GM12891 (cell line): ENCODE measurements at places on chromosomes 11 and 22.

GRCh38 chr11:117980720-117981119 lies 5.5 kb upstream of the IL10RA start:
- no peak for DNase-seq

GRCh38 chr11:65861165-65861505 lies 902 bp downstream of the MUS81 start:
- DNase-seq, result no peak

DNA sequence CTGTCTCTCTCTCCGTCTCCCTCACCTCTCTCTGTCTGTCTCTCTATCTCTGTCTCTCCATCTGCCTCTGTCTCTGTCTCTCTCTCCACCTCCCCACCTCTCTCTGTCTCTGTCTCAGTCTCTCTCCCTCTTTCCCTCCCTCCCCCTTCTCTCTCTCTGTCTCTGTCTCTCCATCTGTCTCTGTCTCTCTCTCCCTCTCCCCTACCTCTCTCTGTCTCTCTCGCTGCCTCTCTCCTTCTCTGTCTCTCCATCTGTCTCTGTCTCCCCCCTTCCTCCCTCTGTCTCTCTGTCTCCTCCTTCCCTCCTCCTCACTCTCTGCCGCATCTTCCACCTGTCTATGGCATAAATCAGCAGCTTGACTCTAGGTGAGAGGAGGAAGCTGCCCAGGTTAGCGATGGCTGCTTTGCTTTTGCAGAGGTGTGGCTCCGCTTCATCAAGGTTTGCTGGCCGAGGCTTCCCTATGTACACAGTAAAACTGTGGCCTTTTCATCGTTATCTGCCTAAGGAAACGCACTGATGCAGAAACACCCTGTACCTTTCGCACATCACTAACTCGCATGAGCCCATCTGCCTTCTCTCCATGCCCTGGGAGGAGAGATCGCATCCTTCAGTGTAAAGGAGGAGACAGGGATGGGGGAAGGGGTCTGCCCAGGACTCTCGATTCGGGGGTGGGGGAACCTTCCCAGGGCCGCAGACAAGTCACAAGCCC lies 44.5 kb downstream of the ANO1 start:
- DNase-seq, result no peak

GRCh38 chr11:44533921-44534711 lies 31.3 kb upstream of the CD82 start:
- no peak for DNase-seq

- DNase-seq, result no peak
Measured at GRCh38 chr11:130634961-130635473, 186.6 kb downstream of the ADAMTS15 start.

DNA sequence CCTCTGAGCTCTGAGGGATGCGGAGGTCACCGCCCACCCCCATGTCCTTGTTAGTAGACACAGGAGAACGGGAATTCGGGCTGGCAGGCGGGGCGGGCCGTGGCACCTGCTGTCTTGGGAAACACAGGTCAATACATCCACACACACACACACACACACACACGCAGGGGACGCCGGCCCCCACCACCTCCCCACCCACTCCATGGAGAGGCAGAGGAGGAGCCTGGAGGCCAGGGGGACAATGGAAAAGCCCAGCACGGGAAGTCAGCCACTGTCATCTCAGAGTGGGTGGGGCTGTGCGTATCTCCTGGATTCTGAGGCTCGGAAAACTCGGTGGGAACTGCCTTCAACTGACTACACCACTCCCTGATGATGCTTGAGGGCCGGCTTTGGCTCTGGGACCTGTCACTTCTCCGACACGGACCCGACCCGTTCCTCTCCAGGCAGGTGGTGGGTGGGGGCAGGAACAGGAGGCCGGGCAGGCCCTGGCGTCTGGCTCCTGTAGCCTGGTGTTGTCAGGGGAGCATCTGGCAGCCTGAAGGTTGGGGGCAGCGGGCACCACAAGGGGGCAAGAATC lies 18.5 kb upstream of the TMEM184B start:
- DNase-seq, result no peak

GRCh38 chr11:58625086-58625485 lies 2.6 kb downstream of the CNTF start:
- no peak for DNase-seq

DNA sequence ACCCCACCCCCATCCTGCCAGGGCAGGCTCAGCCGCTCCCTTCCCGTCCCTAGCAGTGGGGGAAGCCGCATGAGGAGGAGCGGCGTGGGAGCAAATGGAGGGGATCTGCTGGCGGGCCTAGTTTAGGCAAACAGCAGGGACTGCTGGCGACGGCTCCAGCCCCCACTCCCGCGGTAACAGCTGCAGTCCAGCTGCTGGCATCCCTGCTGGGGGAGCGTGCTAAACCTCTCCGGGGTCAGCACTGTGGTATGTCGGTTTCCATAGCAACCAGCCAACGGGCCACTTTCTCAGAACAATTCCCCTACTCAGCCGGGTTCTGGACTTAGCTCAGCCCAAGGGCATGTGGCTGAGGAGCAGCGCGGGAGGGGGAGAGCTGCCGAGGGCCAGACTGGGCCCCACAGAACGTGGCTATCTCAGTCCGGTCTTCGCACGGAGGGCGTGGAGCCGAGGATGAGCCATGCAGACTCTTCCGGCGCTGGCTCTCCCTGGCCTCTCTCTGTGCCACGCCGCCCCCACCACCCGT lies 98.8 kb downstream of the PKNOX2 start:
- no peak for DNase-seq

DNA sequence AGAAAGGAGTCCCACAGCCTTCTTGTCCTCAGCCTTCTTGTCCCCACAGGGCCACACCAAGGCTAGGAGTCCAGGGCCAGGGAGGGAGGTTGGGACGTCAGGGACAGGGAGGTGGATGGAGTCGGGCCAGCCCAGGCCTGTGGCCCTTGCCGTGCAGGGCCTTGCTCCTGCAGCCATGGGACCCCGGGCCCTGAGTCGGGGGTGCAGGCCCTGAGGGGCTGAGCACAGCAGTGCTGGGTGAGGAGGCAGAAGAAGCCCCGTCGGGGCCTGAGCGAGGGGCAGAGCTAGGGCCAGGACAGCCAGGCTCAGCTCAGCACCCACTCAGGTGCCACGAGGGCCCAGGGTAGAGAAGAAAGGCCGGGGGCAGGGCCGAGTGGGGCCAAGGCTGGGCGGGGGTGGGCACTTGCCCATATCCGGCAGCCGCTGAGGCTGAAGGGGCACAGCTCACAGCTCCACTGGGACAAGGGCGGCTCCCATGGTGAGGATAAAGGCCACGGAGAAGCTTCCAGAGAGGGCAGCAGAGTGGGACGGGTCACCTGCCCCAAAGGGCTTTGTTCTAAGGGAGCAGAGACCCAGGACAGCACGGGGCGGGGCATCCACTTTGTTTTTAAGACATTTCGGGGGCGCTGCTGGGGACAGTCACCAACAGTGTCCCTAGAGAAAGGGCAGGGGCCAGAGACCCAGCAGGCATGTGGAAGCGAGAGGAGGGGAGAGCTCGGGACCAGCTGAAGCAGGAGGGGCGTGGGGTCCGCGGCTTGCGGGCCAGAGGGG lies 3.6 kb downstream of the MLC1 start:
- DNase-seq, result no peak

- DNase-seq, result no peak
Measured at GRCh38 chr11:31640611-31641010, 131.0 kb downstream of the ELP4 start.

GRCh38 chr11:73521621-73522020 lies 76.3 kb downstream of the FAM168A start:
- DNase-seq, result no peak

DNA sequence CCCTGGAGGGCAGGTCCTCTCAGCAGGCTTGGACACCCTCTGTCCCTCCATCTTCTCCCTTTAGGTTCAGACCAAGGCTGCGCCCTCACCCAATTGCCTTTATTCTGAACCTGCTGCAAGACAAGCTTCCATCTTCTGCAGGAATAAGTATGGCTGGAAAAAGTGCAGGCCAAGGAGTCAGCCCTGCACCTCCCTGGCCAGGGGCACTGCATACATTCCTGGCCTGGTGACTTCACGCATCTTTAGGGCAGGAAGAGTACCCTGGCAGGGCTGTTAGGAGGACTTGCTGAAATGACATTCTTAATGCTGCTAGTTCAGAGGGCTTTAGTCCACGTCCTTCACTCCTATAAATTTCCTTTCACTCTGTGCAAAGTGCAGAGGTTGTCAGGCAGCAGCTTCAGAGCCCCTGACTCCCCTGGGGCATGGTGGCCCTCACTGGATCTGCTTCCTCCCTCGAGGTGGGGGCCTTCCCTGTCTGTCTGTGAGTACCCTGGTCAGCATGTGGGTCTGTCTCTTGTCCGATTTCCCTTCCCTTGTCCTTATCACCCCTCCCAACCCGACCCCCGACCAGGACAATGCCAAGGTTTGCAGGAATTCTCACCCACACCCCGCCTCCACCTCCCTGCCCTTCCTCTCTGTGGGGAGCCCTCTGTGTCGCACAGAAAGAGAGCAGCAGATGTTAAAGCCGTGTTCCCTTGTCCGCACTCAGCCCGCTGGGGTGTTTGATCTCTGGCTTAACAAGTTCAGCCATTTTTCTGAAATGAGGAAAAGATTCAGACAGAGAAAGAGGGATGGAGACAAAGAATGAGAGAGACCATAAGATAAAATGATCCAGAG lies 124.5 kb upstream of the SYT13 start:
- no peak for DNase-seq

DNA sequence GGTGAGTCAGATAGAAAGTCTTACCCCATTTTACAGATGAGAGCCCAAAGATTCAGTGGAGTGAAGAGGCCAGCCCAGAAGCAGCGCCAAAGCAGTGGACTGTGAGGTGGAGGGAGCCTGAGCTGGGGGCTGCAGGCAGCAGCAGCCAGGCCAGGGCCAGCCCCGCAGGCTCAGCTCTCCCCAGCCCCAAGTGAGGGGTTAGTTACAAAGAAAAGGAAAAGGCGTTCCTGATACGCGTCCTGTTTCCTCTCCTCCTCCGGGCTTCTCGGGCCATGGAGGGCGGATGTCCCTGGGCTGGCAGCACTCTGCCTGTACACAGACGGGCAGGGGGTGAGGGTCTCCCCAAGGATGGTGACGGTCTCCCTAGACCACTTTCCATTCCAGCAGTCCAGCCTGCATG lies 44.9 kb downstream of the ARRB1 start:
- no peak for DNase-seq

DNA sequence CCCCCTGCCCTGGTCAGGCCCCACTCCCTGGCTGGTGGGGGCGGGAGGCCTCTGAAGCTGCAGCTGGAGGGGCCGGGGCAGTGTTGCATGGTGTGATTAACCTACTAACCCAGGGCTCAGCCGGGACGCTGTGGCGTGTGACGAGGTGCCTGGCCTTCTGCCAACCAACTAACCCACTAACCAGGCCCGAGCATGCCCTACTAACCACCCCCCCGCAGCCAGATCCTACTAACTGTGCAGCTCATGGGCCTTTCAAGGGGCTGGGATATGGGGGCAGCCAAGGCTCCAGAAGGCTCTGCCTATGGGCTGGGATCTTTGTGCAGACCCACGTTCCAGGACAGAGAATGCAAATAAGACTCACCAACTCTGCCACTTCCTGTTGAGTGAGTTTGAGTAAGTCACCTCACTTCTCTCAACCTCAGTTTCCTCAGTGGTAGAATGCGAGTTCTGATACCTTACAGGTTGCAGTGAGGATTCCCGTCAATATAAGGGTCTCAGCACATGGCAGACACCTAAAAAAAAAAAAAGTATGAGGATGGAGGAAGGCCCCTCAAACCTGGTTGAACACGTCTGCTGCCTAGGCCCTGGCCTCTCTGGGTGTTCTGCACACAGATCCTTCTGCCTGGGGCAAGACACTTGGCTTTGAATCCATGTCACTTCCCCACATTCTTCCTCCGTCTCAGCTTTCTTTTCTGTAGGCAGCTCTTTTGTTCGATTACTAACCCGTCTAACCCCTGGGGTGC lies 14.1 kb downstream of the MIAT start:
- DNase-seq, result peak; percentile 37

GRCh38 chr11:11076276-11076675 lies 218.4 kb upstream of the ZBED5 start:
- no peak for DNase-seq

DNA sequence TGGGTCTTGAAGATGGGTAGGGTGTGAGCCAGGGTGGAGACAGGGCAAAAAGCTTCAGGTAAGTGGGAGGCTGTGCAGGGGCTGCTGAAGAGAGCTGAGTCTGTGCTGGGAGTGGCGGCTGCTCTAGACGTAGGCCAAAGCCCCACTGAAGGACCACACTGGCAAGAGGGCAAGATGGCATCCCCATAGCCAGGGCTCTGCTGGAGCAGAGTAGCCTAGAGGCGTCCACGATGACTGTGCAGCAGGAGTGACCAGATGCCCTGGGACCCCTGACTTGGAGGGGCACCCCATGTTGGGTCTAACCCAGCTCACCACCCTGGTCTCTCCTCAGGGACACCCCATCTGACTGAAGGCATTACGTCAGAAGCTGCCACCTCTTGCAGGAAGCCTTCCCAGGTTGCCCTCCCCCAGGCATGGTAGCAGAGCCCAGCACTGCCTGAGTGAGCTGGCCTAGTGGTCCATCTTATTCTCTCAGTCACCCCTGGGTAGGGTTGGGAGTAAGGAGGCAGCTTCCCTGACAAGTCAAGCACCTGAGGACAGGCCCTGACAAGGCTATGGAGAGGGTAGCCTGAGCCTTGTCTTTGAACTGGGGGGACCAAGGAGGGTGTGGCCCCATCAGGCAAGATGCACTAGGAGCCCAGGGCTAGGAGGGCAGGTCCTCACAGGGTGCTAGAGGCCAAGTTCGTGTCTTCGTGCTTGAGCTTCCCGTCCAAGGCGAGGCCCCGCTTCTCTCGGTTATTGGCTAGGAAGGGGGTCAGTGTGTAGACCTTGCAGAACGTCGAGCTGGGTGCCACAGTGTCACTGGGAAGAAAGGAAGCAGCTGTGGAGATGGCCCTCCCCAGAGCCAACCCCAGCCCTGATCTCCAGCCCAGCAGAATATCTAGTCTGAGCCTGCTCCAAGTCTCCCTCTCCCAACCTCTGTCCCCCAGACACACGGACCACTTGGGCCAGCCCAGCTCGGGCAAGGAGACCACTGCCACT lies 33.1 kb downstream of the TPBGL start:
- no peak for DNase-seq

DNA sequence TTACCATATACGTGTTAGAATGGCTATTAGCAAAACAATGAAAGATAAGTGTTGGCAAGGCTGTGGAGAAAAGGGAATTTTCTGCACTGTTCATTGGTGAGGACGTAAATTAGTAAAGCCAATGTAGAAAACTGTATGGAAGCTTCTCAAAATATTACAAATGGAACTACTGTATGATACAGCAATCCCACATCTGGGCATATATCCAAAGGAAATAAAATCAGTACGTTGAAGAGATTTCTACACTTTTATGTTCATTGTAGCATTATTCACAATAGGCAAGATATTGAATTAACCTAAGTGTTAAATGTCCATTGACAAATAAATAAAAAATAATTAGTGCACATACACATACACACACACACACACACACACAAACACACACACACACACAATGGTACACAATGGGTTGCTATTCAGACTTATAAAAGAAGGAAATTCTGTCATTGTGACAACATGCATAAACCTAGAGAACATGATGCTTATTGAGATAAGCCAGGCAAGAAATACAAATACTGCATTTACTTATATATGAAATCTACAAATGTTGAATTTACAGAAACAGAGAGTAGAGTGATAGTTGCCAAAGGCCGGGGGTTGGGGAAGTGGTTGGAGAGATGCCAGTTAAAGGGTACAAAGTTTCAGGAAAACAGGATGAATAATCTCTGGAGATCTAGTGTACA lies 565.8 kb upstream of the LRRC4C start:
- DNase-seq, result no peak

- no peak for DNase-seq
Measured at GRCh38 chr11:19403196-19403895, 162.6 kb upstream of the E2F8 start.

GRCh38 chr22:44215287-44215686 lies 34.6 kb downstream of the PARVG start:
- DNase-seq, result no peak
